AG04450 (cell line): ENCODE measurements at places on chromosomes 4 and X. TPM values are rescaled to one million over a fixed set of nuclear protein-coding genes. Genes with fewer than 3 reads are reported as not detected.

DNA sequence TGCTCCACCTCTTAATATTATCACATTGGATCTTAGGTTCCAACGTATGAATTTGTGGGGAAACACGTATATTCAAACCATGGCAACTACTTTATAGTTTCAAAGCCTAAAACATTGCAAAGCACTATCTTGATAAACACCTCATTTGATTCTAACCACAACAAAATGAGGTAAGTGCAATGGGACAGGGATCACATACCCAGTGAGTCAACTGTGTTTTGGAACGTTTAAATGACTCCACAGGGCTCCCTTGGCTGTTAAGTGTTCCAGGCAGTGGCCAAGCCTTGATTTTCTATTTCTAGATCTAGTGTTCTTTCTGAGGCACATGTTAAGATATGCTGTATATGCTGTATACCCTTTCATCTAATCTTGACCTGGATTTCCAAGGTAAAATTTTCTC is 54.5 kb upstream of the C1QTNF7 start:
- DNase-seq, result no peak

The MSL3 gene
- polyA plus RNA-seq, result 27.3 and 32.4 TPM in 2 replicates

GRCh38 chr4:74682567-74683359 is 111.6 kb downstream of the BTC start:
- peak; percentile 75 for DNase-seq

DNA sequence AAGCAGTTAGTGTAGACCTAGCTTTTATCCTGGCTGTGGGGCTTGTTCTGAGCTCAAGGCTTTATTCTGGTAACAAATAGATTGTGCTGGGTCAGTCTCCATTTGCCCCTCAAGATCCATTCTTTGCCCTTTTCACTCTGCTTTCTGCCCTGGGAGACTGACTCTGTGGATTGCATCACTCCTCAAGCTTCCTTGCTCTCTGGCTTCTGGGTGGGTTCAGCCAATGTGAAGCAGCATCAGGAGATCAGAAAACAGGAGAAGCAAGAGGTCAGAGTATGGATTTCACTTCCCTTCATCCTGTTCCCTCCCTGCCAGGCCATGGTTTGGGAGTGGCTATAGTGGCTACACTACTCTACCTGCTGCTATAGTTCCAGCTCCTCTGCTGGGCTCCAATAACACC is 184.1 kb upstream of the NDP start:
- no peak for DNase-seq

The IBSP gene
- not detected in 2 replicates for polyA plus RNA-seq

- DNase-seq, result no peak
These were observed 1406.5 kb downstream of the STIM2 start for GRCh38 chr4:28267166-28267565.

- DNase-seq, result no peak
These were observed 1472.0 kb downstream of the FAM133A start for GRCh38 chrX:95145848-95146490.

DNA sequence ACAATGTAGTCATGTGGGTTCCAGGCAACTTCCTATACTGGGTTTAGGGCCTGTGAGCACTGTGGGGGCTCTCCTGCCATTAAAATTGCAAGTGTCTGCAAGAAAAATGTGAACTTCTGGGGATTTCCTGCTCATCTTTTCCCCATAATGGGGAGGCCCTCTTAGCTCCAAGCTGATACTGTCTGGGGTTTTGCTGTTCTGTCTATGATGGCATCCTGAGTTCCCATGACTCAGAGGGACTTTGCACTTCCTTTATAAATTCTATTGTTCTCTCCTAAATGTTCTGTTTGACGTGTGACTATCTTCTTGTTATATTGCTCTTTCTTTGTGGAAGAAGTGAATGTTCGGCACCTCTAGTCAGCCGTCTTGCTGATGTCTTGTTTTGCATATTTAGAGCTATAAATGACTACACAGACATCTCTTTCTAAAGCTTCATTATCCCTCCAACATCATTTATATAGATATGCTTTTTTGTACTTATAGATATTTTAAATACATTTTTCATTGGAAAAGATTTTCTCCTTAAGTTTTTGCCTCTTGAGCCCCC is 465.8 kb downstream of the NAF1 start:
- no peak for DNase-seq

The MUC7 gene
- not detected in 2 replicates for polyA plus RNA-seq

GRCh38 chr4:138671106-138671505 is 344.5 kb upstream of the NOCT start:
- DNase-seq, result no peak

The PCDH11X gene
- polyA plus RNA-seq, result 0.01 TPM in 1 of 2 replicates, not detected in the other

DNA sequence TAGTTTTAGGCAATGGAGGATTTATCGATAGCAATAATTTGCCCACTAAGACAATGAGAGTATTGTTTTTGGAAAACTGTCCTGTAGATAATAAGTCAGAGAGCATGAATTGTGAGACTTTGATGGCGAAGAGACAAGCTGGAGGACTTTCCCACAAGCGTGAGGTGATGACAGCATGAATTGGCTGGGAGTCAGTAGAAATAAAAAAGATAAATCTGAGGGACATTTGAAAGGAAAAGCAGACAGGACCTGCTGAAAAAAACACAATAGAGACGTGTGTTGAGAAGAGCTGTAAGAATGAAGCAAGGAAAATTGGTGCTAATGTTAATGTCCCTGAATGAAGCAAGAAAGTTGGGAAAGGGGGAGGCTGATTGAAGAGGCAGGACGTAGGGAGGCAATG is 233.5 kb downstream of the DCTD start:
- no peak for DNase-seq

DNA sequence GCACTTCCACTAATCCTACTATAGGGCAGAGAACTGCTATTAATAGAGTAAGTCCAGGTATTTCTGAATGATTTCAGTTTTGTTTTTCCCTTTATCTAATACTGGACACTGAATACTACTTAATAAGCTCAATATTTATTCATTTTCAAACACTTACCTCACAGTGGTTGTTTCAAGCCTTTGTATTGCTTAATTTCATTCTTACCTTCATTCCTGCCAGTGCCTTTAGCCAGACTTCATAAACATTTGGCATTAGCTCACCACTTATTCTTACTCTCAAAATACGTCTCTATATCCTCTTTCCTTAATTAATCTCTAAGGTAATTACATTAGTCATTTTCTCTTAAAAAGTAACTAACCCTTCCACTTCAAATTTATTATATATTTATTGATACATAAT is 18.8 kb upstream of the CORIN start:
- no peak for DNase-seq

- DNase-seq, result no peak
These were observed 101.8 kb downstream of the HMX1 start for GRCh38 chr4:8769645-8770517.

GRCh38 chr4:178105242-178105641 is 663.0 kb upstream of the AGA start:
- no peak for DNase-seq

DNA sequence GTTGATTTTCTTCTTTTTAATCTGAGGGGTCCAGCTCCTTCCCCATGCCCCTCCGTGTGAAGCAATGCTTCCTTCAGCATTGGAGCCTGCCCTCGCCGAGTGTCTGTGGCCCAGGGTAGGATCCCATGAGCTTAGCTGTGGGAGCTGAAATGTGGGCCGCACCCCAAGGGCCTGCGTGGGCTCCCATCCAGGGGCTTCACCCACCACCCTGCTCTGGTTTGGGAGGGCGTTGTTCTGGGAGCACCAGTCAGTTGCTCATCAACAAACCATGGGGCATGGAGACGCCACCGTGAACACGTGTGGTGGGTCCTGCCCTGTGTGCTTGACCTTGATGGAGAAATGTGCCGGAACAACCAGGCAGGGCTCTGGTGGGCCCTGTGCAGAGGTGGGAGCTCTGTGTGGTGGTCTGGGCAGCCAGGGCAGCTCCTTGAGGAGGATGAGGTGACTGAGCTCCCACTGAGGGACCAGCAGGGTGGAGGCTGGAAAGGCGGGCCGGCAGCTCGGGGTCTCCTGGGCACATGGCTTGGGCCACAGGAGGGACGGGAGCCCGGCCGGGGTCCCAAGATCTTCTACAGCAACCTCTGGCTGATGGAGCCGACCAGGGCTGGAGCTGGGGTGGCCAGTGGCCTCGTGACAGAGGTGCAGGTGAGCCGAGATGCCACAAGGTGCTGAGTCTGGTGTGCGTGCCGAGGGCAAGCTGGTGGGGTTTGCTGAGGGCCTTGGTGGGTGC is 39.6 kb upstream of the NKX1-1 start:
- DNase-seq, result no peak

DNA sequence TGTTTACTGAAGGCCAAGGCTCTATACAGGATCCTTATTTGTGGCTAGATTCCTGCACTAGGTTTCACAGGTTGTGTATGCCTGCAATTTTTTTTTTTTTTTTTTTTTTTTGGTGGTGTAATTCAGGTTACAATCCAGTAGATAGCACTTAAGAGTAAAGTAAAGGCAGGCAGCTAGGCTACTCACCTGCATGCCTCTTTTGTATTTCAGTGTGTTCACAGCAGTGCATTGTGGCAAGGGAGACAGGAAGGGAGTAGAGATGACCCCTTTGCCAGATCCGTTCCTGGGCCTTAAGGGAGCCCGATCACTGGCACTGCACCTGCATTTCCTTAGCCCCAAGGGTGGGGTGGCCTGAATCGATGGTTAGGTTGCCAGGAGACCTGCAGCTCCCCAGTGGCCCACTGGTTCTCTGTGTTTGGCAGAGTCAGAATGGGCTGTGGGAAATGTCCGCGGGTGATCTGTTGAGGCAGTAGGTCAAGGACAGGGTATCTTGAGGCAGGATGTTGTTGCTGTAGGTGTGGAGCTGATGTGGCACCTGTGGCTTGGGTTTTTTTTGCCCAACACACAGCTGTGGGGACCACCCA is 374.9 kb upstream of the AADAT start:
- DNase-seq, result no peak

The EFHC2 gene
- polyA plus RNA-seq, result 0.40 and 0.42 TPM in 2 replicates

The HSFX1 gene
- 0.21 and 0.37 TPM in 2 replicates for polyA plus RNA-seq

DNA sequence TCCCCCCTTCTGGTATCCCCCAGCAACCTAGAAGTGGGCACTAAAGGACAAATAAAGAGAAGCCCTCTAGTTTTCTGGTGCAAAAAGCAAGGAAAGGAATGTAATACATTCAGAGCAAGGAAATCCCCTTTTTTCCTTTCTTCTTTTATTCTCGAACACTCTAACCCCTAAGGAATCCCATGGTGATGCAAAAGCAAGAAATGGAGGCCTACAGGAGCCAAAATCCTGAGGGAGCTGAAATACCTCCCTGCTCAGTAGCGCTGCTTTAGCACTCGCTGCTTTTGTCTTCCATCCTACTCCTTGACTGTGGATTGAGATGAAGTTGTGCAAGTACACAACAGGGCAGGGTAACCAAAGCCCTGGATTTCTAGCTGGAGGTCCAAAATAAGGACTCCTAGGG is 251.0 kb downstream of the PRDM5 start:
- DNase-seq, result no peak

The TKTL2 gene
- polyA plus RNA-seq, result not detected in 2 replicates

DNA sequence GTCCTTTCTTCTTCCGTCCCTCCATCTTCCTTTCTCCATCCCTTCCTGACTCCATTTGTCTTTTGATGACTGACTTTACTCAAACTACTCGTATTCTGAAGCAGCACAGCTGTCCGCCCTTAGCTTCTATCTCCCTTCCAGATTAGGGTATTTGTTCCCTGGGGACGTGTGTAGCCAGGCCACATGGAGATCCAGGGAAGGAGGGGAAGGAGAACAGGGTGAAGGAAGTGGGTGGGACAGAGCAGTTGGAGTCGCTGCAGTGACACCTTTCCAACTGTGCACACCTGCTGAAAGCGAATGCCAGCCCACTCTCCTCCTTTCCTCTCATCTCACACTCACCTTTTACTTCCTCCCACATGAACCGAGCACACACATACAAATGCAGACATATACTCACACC is 323.8 kb downstream of the DCTD start:
- DNase-seq, result no peak

- DNase-seq, result peak; percentile 11
These were observed 64.8 kb downstream of the GLRA3 start for GRCh38 chr4:174764105-174764729.

The NPFFR2 gene
- polyA plus RNA-seq, result not detected in 2 replicates

GRCh38 chrX:35696760-35697234 is 101.3 kb upstream of the MAGEB16 start:
- no peak for DNase-seq

DNA sequence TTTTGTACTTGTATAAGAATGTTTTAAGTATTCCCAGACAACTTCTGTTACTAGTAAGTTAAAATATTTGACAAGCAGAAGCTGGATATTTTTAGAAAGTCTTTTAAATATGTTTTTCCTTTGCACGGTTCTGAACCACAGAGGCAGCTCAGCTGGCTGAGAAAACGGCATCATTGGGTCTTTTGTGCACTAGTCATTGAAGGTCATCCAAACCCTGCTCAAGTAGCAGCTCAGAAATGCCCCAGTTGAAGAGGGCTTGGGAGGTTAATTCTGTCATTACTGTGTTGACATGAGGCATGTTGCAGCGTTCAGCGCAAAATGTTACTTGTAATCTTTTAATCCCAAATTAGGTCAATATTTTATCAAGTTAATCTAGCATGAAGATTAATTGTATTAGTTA is 383.7 kb upstream of the FAM241A start:
- DNase-seq, result no peak

DNA sequence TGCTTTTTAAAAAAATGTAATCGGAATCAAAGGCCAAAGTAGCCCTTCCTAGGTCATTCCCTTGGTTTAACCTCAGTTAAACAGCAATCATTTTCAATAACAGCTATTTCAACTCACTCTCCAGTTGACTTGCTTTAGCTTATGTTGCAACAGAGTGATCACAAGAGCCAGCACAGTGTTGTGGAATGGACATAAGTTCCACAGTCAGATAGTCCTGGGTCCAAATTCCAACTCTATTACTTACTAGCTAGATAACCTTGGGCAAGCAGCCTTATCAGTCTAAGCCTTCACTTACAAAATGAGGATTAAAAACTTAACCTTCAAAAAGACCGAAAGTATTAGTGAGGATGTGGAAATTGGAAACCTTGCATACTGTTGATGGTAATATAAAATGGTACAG is 9.2 kb upstream of the GPC3 start:
- DNase-seq, result no peak

DNA sequence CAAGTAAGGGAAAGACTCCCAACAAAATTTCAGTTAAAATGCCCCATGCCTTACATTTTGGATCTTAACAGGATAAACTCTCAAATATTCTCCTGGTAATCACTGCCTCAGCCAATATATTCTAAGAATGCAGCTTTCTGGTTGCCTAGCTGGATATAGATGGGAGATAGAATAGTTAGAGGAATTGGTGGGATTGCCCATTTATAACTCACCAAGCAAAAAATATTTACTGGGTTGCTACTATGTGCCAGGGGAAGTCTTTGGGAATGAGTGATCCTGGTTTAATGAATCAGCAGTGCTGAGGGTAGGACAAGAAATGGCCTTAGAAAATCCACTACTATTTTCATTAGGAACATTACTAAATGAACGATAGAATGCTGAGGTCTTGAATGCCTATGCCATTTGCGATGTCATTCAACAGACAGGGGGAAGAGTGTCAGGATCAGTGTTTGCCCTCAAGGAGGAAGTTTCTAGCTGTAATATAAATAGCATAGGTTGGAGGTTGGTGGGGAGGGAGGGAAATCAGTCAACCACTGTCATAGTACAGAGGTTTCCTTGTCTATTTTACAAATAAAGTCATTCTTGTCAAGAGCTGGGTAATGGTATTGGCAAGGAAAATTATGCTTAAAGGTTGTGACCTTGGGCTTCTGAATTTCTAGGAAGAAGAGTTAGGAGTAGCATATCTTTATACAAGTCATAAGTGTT is 63.5 kb downstream of the ENOPH1 start:
- no peak for DNase-seq
